ENCODE measurements at places on chromosomes 7 and 10.

- no peak for DNase-seq
These were observed 20.6 kb downstream of the HTR5A start for GRCh38 chr7:155090684-155091083.

DNA sequence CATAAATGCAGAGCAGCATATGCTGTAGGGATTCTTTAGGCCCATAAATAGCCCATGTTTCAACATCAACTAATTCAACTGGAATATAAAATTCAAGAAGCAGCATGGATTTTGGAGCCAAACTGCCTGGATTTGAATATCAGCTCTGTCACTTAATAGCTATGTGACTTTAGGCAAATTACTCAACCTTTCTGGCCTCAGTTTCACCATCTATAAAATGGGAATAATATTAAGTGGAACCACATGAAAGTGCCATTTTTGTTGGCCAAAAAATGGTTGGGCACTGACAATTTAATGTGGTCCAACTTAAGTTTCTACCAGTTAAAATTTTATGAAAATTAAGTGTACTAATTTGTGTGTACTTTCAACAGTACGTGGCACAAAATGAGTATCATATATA is 98.1 kb downstream of the GSAP start:
- no peak for DNase-seq

- DNase-seq, result no peak
These were observed 1019.0 kb downstream of the KCNMA1 start for GRCh38 chr10:76618641-76619040.

- DNase-seq, result no peak
These were observed 21.5 kb downstream of the BTAF1 start for GRCh38 chr10:91944880-91945630.

DNA sequence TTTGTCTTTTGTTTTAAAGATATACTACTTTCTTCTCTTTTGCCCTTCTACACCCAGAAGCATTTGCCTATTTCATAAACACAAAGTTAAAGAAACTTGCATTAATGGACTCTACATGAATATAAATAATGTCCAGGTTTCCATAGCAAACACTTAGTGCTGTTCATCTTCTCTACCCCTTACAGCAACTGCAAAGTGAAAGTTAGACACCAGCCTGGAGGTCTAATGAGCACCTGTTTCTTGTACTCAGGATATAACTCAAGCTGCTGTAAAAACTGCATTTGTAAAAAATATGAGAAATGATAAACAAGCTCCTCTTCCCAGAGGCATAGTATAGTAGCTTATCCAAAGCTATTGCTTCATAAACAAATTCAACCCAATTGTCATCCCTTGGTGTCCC is 76.0 kb upstream of the RELN start:
- DNase-seq, result no peak

- no peak for DNase-seq
These were observed 9.6 kb upstream of the ELN start for GRCh38 chr7:74018246-74018895.

GRCh38 chr10:63375458-63375857 is 90.3 kb downstream of the JMJD1C start:
- DNase-seq, result no peak

GRCh38 chr7:22121702-22122474 is 176.2 kb upstream of the CDCA7L start:
- no peak for DNase-seq

- no peak for DNase-seq
These were observed 66.8 kb downstream of the POU6F2 start for GRCh38 chr7:39044489-39044888.

DNA sequence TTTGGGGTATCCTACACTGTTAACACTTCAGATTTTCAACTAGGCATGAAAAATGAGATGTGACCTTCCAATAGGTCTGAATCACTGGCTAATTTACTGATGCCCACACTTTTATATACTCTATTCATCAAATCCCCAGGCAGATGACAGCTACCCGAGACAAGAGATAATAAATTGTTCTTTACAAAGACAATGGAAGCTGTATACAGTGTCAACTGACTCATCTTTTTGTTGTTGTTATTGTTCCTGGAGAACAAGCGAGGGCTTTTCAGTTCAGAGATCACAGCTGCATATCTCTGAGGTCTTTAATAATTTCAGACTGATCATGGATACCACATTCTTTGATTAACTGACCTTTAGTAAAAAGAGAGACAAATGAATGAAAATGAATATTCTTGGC is 228.9 kb downstream of the SDHAF3 start:
- no peak for DNase-seq

GRCh38 chr7:21526007-21526406 is 16.8 kb upstream of the DNAH11 start:
- no peak for DNase-seq

DNA sequence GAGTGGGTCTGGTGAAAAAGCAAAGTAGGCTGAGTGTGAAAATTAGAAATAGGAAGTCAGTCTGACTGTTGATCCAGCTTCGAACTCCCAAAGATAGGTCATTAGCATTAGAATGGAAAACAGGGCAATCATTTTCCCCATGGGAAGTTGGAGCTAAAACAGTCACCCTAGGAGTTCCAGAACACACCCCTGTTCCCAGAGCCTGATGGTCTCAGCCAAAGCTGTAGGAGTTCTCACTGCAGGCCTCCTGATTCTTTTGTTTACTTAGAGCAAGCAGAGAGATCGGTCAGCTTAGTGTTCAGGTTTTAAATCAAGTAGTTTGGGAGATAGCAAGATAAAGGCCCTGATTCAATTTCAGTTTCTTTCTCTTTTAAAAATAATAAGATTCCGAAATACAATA is 28.8 kb upstream of the JCAD start:
- no peak for DNase-seq

DNA sequence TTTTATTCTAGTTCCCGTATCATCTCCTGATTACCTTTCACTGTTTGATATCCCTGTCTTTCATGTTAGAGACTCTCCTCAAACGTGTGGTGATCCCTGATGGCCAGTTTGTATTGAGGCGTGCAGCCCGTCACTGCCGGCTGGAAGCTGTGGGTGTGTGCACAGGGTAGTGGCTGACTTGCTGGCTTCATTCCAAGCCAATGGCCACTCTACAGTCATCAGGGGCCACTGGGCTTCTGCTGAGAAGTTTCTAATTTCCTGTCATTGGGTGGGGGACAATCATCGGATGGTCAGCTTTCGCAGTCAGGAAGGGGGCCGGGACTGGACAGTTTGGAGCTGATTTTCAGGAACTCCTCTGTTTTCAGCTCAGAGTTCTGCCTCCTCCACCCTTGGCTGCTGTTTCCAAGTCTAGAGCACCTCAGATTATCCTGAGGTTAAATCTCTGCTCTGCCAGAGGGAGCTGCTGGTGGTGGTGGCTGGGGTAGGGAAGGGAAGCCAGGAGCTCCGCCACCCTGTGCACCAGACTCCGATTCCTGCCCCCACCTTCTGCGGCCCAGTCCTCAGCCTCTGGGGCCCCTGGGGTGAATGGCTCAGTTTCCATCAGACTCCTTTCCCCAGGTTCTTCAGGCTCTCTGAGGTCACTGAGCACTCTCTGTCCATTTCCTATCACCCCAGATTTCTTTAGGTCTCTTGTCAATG is 34.9 kb downstream of the BAIAP2L1 start:
- DNase-seq, result no peak

DNA sequence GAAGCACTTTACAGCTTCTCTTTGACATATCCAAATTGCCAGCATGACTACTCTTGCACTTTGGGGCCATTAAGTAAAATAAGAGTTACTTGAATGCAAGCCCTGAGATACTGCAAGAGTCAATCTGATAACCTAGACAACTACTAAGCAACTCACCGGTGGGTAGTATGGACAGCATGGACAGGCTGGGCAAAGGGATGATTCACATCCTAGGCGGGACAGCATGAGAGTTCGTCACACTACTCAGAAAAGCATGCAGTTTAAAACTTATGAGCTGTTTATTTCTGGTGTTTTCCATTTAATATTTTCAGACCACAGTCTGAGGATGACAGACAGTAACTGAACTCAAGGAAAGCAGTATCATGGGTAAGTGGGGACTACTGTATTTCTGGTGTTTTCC is 84.0 kb downstream of the ORC5 start:
- no peak for DNase-seq

DNA sequence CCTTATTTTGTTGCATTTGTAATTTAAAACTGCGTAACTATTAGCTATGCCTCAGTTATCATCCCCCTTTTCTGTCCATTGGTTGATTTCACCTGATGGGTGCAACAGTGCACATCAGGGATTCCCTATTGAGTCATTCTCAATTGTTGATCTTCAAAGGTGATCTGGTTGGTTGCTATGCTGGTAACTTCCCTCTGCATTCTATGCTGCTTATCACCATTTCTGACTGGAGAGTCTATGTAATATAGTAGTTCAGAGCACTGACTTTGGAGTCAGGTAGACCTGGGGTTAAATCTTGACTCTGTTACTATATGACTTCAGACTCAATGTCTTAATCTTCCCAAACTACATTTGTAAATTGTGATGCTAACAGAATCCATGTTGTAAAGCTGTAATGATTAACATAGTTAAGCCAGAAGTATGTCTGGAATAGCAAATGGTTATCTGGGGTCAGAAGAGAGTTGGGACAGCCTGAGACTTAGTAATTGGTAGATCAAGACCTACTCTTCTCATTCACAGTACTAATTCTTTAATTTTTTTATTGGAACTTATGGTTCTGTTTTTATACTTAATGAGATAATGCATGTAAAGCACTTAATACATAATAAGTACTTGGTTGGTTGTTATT is 38.1 kb downstream of the EXOC6 start:
- no peak for DNase-seq

- DNase-seq, result no peak
These were observed 456 bp upstream of the ACHE start for GRCh38 chr7:100895956-100896731.

- DNase-seq, result no peak
These were observed 325.9 kb downstream of the ADARB2 start for GRCh38 chr10:1411451-1411850.

- no peak for DNase-seq
These were observed 8.5 kb upstream of the CSTF2T start for GRCh38 chr10:51707821-51708424.

DNA sequence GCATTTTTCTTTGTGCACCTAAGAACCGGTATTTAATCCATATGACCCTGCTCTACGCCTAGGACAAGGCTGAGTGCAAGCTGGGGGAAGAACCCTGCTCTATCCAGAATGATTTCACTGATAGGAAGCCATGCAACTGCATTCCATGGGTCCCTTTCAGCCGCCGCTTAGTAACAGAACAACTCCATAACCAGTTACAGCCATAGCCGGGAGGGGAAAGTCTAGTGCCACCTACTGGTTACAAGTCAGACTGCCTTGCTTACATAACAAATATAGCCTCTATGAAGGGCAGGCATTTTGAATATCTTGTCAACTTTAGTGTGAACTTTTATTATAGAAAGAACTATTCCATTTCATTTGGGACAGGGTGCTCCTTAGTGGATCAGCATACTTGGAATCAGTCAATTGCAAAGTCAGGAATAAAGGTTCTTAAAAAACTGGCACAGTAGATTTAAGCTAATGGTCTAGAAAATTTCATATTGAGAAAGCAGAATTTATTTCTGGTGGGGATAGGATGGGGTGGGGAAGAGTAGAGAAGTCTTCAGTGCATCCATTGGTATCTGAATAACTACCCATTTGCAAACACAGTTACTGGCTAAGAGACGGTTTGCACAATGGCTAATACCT is 521.7 kb downstream of the ADRA2A start:
- peak; percentile 40 for DNase-seq

DNA sequence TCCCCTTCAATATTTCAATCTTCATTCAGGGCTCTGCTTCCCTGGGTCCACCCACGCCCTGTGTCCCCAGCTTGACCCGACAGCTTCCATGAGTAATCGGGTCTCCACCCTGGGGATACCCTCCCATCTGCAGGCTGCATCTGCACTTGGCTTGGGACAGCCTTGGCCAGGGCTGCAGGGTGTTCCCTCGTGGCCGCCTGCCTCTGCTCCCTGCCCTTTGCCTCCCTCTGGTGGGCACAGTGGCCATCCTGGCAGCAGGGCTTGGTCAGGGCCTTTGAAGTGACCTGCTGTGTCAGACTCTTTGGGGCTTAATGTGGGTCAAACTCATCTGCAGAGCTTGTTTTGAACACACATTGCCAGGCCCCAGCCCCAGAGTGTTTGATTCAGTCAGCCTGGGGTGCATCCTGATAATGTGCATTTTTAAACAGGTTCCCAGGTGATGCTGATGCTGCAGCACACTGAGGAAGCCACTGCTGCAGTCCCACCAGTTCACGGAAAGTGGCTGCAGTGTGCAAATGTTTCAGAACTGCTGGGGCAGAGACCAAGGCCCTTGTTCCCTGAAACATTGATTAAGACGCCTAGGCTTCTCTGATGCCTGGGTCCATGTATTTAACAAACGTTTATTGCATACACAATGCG is 80.7 kb upstream of the SEC61G start:
- no peak for DNase-seq

GRCh38 chr7:92158660-92159575 is 20.0 kb downstream of the LRRD1 start:
- DNase-seq, result no peak

DNA sequence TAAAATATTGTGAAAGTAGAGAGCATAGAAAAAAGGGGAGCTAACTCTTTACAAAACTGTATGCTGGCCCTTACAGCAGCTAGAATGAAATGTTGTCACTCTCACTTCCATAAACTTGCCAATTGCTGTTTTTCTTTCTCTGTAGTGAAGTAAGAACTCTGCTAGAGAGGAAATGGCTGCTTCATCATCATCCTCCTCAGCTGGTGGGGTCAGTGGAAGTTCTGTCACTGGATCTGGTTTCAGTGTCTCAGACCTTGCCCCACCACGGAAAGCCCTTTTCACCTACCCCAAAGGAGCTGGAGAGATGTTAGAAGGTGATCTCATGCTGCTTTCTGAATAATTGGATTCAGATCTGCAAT is 7.6 kb upstream of the ASCC1 start:
- no peak for DNase-seq

DNA sequence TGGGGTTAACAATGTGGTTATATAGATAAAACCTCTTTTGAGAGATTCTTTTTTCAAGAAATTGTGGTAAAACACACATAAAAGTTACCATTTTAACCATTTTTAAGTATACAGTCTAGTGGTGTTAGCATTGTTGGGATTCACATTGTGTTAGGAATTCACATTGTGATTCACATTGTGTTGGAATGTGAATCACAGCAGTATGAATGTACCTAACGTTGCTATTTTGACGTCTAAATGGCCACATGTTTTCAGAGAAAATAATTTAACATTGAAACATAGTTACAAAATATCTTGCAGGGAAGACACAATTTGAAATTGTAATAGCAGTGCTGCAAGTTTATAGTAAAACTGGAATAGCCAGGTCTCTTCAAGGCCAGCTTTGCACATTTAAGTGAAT is 129.0 kb downstream of the BICC1 start:
- no peak for DNase-seq

Data from forelimb muscle (tissue), 1 donor.